ENCODE measurements at places on chromosomes 16 and 17. TPM values are rescaled to one million over a fixed set of nuclear protein-coding genes. Genes with fewer than 3 reads are reported as not detected.
A peak's percentile ranks its signal among the peaks of the same experiment; 100 is the strongest.

Gene PROCA1
- 0.58 TPM for total RNA-seq

DNA sequence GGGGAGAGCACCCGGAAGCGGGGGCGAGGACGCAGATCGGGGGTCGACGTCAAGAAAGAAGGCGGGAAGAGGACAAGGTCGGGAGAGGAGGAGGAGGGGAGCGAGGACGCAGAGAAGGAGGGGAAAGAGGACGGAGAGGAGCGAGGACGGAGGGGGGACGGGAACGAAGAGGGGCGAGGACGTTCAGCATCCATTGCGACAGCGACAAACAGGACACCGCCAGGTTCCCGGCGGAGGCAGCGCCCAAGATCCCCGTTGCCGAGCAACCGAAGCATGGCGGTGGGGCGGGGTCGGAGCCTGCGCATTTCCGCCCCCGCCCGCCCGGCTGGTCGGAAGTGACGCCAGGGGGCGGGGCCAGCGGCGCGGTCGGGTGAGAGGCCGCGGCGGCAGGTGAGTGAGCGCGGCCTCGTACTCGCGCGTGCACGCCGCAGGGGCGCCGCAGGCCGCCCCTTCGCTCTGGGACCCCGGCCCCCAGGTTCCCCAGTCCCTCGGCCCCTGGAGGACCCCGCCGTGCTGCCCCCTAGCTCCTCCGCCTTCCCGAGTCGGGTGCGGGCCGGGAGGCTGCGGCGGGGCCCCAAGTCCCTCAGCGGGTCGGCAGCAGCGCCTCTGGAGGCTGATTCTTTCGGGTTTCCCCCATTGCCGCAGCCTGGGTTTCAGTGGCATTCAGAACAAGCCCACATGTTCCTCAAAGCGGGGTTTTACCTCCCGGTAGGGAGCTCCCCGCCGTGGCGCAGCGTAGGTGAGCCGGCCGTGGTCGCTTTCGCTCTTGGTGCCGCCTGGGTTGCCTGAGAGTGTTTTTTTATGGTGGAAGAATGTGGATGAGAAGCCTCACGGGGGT lies at the start of gene FAM234A:
TSS of gene FAM234A (plus strand) at position 354 of the 838 bp plus-strand sequence. CDS start 19,593 bp downstream, outside the sequence.
- DNase-seq, result peak; percentile 53

GRCh38 chr17:49862781-49863331 lies 15.0 kb upstream of the TAC4 start:
- no peak for DNase-seq

DNA sequence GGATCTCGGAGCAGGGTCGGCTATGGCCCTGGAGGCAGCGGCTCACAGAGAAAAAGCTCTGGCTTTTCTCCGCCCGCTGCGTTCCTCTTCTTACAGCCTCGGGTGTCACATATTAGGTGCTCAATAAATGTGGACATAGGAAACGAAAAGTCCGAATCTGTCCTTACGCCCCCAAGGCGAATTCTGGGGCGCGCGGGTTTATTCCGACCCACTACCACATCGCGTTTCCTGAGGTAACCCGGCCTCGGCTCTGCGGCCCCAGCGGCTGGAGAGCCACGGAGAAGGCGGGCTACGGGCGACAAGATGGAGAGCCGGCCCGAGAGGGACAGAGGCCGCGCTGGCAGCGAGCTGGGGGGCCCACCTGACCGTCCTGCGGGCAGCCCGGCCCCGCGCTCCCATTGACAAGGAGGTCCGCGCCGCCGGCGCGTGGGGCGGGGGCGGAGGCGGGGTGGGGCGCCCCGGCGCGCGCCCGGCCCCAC lies 573 bp upstream of the GNAO1 start:
- no peak for DNase-seq

Gene WFDC1
- total RNA-seq, result 0.29 TPM

GRCh38 chr17:550463-551180 lies 164.0 kb downstream of the VPS53 start:
- peak; percentile 65 for DNase-seq

GRCh38 chr17:6602141-6602540 lies 38.4 kb downstream of the KIAA0753 start:
- DNase-seq, result no peak

DNA sequence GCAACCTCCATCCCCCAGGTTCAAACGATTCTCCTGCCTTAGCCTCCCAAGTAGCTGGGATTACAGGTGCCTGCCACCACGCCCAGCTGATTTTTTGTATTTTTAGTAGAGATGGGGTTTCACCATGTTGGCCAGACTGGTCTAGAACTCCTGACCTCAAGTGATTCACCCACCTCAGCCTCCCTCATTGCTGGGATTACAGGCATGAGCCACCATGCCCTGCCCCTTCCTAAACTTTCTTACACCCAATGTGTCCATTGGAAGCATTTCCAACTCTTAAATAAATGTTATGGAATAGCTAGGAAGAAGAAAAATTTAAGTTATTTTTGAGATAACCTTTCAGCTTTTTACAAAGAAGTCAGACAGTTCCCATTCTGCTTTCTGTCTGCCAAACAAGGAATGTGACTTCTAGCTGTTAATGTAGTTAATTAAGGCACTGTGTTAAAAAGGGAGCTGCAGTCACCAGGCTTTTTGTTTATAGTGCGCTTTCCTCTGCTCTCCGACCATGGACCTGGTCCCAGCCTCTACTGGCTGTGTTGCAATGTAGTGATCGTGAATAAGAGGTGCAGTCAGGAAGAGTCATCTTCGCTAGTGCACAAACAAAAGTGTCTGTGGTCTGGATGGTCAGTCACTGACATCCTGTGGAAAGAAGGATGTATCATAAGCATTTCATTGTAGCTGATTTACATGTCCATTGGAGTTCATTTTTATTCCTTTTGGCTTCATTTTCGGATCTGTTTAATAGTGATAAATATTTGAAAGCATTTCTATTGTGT lies 39.7 kb downstream of the USP10 start:
- no peak for DNase-seq

GRCh38 chr16:48608871-48609651 lies 919 bp downstream of the N4BP1 start:
- DNase-seq, result no peak

Gene PRSS22
- total RNA-seq, result 76.0 TPM

GRCh38 chr16:67935101-67935401 lies 1.6 kb downstream of the PSMB10 start:
- DNase-seq, result no peak

DNA sequence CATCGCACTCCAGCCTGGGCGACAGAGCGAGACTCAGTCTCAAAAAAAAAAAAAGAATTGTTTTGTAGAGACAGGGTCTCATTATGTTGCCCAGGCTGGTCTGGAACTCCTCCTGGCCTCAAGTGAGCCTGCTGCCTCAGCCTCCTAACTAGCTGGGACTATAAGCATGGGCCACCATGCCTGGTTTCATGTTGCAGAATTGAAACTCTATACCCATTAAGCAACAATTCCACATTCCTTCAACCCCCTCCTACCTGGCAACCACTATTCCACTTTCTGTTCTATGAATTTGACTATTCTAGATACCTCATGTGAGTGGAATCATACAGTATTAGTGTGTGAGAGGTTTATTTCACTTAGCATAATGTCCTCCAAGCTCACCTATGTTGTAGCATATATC lies 24.5 kb downstream of the RNF135 start:
- no peak for DNase-seq

Gene TRPV3
- total RNA-seq, result 2.9 TPM

DNA sequence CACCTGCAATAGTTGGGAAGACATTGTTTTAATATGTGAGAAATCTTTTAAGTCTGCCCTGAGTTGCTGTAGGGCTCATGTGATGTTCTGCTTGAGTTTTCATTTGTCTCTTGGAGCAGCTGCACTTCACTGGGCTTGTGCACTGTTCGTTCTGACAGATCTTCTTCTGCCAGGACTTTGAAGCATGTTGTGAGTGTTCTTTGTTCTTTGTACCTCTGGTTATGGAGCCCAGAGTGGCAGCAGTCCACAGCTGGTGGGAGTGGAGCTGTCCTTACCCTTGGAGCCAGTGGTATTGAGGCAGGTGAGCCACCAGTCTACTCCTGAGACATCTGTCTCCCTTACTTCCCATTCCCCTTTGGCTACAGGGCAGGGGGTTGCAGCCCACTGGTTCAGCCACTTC lies 64.6 kb downstream of the GNAO1 start:
- DNase-seq, result no peak

Gene PRAC2
- not detected for total RNA-seq

DNA sequence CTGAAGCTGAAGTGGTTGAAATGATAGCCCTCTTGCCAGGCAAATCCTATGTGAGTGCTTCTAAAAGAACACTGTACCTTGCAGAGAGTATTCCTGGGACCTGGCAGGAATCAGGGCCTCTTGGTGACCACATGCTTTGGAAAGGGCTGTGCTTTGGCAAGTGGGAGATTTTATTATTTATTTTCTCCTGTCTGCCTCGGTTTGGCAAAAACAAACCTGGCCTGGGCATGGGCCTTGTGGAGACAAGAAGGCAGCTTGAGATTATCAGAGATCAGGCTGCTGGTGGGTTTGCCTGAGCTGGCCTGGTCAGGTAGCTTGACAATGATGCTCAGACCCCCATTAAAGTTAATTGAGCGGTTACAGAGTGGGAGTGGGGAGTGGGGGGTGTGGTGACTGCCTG lies 24.6 kb downstream of the ABCC1 start:
- DNase-seq, result no peak

Gene UNC13D
- total RNA-seq, result 14.0 TPM
